Activated CD4-positive, alpha-beta T cell treated with anti-CD3 and anti-CD28 coated beads, Interleukin-2, amount 50 U/mL, for 1 hour (primary cell): ENCODE measurements at places on chromosomes 2 and 18.

DNA sequence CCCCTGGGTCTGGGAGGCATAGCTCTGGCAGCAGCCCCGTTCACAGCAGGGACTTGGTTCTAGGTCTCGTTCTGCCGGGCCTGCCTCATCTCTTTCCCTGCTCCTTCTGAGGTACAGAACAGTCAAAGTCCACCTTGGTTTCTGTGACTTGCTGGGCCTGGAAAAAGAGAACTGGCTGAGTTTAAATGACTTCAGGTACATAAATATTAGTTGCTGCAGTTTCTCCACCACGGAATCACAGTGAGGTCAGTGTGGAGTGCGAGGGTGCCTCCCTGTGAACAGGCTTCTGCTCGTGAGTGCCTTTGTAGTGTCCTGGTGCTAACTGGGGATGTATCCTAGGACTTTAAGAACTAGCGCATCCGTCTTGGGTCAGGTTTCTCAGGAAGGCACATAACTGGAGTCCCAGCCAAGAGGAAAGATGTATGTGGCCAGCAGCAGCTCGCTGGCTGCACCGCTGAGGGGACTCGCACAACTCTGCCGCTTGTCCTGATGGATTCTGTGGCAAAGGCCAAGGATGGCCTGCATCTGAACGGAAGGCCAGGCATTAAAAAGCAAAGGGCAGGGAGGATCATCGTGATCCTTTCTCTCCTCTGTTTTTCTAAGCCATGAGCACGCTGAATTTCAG, 188.6 kb downstream of the SH3RF3 start:
- no peak for DNase-seq

GRCh38 chr2:672606-672905, 4.7 kb downstream of the TMEM18 start:
- no peak for DNase-seq

- no peak for DNase-seq
Observed at GRCh38 chr2:120884472-120885290, 149.0 kb downstream of the GLI2 start.

GRCh38 chr2:97905294-97905693, 90.5 kb downstream of the TMEM131 start:
- no peak for DNase-seq

- DNase-seq = no peak
Observed at GRCh38 chr2:167271932-167272331, 383.7 kb downstream of the XIRP2 start.

GRCh38 chr18:58556331-58557007, 72.4 kb downstream of the ALPK2 start:
- DNase-seq = no peak

DNA sequence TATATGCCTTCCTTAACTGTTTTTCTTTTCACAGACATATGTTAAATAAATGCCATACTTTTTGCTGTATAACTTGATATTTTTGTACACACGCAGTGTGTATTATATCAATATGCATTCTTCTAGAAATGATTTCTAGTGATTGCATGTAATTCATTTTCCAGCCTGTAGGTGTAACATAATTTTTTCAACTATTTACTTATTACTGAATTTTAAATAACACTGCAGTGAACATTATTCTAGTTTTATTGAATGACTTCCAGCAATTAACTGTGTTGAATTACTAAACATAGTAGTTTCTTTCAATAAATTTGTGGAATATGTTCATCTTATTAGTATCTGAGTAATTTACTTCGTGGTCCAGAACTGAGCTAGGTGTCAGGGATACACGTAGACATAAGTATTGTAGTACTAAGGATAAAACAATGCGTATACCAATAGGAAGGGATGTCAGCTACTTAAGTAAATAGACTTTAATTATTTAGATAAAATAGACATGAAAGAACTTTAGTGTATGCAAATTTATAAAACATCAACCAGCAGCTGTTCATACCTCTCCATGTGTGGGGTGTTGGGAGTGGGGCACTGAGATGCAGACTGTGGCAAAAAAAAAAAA, 28.0 kb downstream of the TANC1 start:
- no peak for DNase-seq

DNA sequence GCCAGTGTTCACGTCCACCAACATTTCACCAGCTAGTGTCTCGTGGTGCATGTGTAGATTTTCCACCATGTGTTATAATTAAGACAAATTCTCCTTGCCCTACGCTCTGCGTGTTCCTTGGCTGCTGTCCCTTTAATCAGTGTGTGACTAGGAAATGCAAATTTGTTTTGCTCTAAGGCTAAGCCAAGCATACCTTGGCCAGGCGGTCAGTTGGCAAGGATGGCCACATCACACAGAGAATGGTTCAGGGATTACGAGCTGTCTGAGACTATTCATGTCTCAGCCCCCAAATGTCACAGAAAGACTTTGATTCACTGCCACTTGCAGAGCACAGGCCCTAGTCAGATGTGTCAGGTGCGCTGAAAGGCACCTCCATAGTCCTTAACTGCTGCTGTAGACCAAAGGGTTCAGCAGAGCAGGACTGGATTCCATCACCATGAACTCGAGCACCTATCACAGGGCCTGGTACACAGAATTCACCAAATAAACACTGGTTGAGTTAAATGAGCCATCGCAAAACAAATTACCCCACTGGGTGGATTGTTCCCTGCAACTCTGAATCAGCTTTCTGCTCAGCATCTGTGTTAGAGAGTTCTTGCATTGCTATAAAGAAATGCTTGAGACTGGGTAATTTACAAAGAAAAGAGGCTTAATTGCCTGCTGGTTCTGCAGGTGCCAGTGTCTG, 128.4 kb downstream of the CABLES1 start:
- DNase-seq = no peak

DNA sequence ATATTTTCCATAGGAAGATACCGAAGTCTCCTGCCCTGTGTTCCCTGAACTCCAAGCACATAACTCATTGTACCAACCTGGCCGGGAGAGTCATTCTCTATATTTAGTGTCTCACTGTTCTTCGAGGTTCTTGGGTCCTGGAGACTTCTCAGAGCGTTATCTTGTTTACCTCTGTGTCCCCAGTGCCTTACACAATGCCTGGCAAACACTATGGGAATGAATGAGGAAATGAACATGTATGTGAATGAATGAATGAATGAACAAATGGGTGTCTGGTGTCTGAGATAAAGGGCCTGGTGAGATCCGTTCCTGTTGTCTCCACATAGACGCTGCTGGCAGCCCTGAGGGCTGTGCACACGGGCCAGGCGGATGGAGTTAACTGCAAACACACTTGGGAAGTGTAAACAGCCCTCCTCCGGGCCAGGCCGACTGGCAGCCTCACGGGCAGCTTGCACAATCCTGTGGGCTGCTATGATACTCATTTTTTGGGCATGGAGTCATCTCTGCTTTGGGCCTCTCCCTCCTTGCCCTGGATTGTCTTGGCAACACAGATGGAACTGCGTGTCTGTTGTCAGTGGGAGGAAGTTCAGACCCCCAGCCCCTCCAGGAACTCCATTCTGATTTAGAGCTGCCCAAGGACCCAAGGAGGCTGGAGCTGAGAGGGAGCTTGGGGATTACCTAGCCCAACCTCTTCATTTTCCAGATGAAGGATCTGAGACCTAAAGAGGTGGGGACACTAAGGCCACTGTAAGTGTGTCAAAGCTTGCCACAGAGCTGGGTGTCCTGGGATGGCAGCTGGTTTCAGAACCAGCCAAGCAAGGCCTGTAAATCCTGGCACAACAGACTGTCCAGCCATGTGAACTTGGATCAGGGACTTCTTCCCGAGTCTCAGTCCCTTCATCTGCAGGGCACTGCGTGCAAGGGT, 124.4 kb downstream of the INHBB start:
- DNase-seq = no peak

- DNase-seq = no peak
Observed at GRCh38 chr2:69992310-69993047, 31.0 kb upstream of the ASPRV1 start.

- DNase-seq = peak; percentile 60
Observed at GRCh38 chr18:74040459-74041332, 106.9 kb downstream of the FBXO15 start.

DNA sequence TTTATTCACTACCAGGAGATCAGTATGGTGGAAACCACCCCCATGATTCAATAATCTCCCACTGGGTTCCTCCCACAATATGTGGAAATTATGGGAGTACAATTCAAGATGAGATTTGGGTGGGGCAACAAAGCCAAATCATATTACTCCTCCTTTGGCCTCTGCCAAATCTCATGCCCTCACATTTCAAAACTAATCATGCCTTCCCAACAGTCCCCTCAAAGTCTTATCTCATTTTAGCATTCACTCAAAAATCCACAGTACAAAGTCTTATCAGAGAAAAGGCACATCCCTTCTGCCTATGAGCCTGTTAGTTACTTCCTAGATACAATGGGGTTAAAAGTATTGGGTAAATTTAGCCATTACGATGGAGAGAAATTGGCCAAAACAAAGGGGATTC, 989.5 kb upstream of the CNTNAP5 start:
- DNase-seq = no peak

- peak; percentile 39 for DNase-seq
Observed at GRCh38 chr2:208072250-208072892, 47.0 kb upstream of the PLEKHM3 start.

DNA sequence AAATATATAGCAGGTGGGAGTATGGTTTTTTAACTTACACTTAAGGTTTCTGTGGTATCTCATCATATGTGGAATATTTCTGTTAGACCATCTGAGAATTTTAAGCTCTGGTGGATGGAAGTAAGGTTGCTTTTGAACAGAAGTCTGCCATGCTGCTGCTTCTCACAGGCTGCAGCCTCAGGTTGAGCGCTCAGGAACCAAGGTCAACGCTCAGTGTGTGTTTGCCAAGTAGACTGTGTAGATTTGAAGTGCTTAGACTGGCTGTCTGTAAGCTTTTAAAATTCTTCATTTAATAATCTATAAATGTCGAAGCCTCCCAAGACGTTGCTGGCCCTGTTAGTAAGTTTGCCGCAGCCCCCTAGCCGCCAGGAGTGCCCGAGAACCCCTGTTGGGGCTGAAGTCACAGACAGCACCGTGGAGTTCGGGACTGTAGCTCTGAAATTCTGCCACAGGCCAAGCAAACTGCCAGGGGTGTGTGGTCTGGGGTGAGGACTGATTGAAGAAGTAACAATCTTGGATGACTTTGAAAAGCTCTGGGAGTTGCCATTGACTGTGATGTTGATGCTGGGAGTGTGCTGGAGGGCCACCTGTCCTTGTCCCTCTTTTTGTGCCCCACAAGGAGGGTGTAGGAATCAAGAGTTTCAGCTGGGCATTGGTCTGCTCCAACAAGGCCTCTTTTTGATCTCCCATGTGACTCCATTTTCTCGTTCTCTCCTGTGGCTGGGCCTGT, 26.9 kb downstream of the INPP4A start:
- no peak for DNase-seq

DNA sequence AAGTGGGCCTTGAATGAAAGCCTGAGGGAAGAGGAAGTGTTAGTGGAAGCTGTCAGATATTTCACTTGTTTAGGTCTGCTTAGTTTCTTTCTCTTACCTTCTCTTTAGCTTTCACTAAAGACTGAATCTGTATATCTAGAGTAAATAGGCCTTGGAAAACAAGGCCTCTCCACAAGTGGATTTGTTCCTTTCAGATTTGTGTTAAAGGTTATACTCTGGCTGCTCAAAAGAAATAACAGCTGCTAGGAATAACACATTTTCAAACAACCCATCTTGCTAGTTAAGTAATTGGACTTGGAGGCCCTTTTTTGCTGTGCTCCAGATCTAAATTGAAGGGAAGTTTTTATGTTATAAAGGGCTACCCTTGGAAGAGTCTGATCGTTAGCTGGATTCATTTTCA, 236.3 kb downstream of the KIAA1328 start:
- DNase-seq = no peak

GRCh38 chr18:37251679-37252078, 313.9 kb downstream of the CELF4 start:
- DNase-seq = no peak

GRCh38 chr2:219832904-219833303, 205.5 kb downstream of the SLC4A3 start:
- no peak for DNase-seq

DNA sequence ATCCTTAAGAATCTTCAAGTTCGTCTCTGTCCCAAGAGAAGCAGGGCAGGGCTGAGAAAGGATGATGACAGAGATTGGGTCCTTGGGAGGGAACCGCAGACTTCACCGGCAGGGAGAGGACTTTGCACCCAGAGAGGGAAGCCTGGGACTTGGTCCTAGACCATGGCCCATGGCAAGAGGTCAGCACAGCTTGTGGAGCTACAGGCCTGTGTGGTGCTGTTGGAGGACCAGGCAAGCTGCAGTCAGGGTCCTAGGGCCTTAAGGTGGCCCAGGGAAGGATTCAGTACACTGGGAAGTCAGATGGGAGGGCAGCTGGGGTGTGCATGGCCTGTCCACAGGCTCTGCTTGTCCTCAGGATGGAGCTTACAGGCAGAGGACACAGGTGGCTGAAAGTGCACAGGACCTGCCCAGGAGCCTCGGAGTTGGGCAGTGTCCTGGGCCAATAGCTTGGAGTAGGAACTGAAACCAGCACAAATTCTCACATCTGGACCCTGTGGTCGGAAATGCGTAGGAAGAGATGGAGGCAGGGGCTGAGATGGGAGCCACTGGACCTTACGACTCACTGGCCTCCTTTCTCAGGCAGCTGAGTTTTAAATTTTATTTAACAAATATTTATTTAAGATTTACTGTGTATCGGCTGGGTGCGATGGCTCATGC, 56.4 kb upstream of the TCF7L1 start:
- DNase-seq = no peak

- no peak for DNase-seq
Observed at GRCh38 chr2:191922736-191923651, 76.1 kb upstream of the CAVIN2 start.

DNA sequence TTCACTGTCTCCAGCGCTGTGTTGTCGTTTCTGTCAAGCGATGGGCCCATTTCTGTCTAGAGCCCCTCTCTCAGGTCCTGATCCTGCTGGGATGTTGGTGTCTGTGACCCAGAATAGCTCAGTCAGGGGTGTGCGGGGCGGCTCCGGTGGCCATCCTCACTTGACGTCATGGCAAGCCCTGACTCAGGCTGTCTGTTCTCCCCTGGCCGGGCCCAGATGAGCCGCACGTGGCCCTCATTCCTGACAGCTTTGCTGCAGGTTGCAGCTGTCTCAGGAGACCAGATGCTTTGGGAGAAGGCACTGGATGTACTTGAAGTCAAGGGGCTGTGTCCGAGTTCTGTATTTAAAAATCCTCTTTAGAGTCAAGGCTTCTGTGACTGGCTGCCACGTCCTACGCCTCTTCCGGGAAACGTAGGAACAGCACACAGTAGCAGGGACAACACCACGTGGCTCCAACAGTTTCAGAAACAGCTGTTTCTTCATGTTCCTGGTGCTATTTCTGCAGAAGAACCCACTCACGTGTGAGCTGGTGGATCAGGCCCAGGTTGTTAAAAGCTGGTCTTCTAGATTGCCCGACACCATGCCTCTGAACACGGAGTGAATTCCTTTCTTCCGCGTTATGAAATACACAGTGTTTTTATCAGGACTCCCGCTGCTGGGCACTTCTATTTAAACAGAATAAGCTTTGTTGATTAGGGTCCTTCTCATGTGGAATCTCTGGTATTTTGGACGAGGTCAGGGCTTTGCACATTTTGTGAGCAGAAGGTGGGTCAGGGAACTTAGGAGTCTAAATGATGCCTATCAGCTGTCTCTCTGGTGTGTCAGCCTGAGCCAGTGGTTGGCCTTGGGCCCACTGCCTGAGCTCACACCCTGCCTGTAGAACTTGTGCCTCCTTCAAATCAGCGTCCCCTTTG, 28.3 kb upstream of the NTSR2 start:
- no peak for DNase-seq
